ENCODE measurements at places on chromosomes 7 and 10.

GRCh38 chr7:101066833-101067177 lies 18.5 kb upstream of the TRIM56 start:
- DNase-seq, result no peak

GRCh38 chr7:46024263-46024916 lies 103.3 kb upstream of the IGFBP3 start:
- no peak for DNase-seq

DNA sequence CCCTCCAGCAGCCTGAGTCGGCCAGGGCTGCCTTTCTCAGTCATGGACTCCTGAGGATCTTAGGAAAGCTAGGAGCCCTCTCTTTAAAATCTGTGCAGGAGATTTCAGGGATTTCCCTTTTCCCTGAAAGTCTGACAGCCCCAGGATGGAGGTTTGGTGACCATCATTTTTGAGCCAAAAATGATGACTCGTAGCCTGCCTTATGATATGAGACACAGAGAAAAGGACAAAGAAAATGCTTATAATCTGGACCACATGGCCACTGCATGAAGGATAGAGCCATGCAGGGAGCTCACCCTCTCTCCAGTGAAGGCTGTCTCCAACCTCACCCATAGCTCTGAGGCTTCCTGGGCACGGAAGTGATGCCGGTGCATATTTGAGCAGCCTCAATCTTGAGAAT lies 106.6 kb upstream of the CHST15 start:
- no peak for DNase-seq

GRCh38 chr7:36607721-36608095 lies 116.6 kb downstream of the AOAH start:
- DNase-seq, result no peak

GRCh38 chr7:24368161-24368560 lies 84.2 kb downstream of the NPY start:
- DNase-seq, result no peak

GRCh38 chr7:108423089-108423989 lies 32.9 kb downstream of the NRCAM start:
- no peak for DNase-seq
